Left renal cortex interstitium (tissue), 4 donors: ENCODE measurements at places on chromosomes 2 and 18. TPM values are rescaled to one million over a fixed set of nuclear protein-coding genes. Genes with fewer than 3 reads are reported as not detected.
A peak's percentile ranks its signal among the peaks of the same experiment; 100 is the strongest.

Gene SERPINB12
- polyA plus RNA-seq: not detected

Gene STPG4
- not detected for polyA plus RNA-seq

Gene DSC2
- 45.7 TPM for polyA plus RNA-seq

Gene DQX1
- 0.48 TPM for polyA plus RNA-seq

Gene TMEM178A
- polyA plus RNA-seq: 95.4 TPM

Gene MEP1B
- polyA plus RNA-seq: 0.20 TPM

Gene TRABD2A
- 0.27 TPM for polyA plus RNA-seq

Gene NT5DC4
- 0.20 TPM for polyA plus RNA-seq

Gene CSRNP3
- polyA plus RNA-seq: 9.9 TPM

DNA sequence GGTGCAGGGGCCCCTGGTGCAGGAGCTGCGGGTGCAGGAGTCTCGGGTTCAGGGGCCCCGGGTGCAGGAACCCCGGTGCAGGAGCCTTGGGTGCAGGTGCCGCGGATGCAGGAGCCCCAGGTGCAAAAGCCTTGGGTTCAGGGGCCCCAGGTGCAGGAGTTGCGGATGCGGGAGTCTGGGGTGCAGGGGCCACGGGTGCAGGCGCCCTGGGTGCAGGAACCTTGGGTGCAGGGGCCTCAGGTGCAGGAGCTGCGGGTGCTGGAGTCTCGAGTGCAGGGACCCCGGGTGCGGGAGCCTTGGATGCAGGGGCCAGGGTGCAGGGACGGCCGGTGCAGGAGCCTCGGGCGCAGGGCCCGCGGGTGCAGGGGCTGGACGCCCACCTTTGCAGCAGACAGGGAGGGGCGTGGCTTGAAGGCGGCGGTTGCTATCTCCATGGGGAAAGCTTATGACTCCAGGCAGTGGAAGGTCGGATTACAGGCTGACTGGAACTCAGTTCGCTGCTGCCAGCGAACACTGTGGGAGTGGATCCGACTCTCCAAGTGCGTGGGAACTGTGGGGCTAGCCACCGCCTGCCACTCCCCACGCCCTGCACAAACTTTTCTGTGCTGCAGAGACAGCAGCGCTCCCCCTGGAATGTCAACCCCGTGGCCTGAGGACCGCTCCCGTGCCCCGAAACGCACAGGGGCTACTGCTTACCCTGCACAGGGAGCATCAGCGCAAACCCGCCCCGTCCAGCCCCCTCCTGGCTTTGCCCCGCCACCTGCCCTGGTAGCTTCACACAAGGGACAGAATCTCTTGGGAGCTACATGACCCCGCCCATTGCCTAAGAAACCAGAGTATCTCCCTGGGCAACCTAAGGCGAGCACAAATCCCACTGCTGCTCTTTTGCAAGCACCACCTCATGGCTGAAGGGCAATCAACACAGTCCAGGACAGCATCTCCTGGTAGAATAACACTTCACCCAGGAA is 40.3 kb downstream of the COPS9 start:
- no peak for DNase-seq

- DNase-seq: no peak
Measured at GRCh38 chr2:9984871-9985480, 33.5 kb downstream of the GRHL1 start.

- DNase-seq: peak; percentile 19
Measured at GRCh38 chr2:211745295-211746097, 793.1 kb downstream of the ERBB4 start.

DNA sequence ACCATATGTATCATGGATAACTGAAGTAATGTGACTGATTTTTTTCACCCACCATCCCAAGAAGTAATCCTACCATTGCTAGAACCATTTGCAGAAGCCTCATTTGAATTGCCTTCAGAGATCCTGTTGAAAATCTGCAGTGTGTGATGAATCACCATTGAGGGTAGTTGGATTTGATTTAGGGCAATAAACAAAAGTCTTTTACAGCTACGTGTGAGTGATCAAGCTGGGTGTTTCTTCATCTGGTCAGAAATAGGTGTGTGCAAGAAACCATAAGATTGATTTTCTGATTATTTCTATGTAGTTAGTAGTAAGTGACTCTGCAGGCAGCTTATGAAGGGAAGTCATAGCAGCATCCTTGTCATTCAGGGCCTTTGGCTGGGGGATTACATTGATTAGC is 159.6 kb downstream of the MGAT5 start:
- DNase-seq: no peak

DNA sequence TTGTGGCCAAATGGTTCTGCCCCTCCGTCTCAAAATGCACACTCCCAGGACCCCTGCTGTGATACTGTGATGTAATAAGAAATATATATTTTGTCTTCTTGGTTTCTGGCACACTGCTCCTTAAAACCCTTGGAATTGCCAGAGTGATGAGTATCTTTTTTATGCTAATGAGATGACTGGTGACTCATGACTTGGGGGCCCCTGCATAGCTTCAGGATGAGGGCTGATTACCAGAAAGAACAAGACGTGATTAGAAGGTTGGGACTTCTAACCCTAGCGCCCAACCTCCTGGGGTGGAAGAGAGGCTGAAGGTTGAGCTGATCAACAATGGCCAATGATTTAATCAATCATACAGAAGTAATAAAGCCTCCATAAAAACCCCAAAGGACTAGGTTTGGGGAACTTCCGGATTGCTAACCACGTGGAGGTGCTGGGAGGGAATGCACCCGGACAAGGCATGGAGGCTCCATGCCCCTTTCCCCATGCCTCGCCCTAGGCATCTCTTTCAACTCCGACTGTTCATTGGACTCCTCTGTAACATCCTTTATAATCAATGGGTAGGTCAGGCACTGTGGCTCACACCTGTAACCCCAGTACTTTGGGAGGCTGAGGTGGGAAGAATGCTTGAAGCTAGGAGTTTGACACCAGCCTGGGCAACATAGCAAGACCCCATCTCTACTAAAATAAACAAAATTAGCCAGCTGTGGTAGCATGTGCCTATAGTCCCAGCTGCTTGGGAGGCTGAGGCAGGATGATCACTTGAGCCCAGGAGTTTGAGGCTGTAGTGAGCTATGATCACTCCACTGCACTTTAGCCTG is 89.1 kb downstream of the HS1BP3 start:
- no peak for DNase-seq

DNA sequence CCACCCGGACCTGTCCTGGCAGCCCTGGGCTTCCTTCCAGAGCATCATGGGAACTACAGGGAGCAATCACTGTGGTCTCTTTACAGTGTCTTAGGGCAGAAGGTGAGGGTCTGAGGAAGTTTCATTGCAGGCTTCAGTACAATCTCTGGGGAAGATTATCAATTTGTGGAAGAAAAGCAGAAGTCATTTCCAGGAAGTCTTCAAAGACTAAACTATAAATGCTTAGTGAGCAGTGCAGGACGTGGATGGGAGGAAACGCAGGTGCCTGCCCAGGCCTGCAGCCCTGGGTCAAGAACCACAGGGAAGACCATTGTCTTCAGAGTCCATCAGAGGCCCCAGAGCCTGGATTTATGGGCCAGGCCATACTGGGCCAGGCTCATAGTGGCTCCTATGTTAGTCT is 54.3 kb downstream of the INO80C start:
- no peak for DNase-seq

DNA sequence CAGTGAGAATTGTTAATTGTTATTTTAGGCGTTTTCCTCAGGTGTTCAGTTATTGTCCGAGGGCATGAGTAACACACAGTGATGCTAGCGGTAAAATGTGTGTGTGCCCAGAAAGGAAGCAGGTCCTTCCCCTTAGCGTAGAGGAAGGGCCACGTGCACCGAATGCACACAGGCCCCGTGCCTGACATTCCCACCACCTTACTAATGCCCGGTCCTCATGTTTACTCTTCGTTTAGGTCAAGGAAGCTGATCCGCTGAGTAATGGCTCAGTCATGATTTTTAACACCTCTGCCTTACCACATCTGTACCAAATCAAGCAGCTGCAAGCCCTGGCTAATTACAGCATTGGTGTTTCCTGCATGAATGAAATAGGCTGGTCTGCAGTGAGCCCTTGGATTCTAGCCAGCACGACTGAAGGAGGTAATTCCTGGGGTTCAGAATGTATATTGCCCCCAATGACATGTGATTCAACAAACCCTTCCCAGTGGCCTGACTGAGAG is 76.7 kb downstream of the MERTK start:
- no peak for DNase-seq

- no peak for DNase-seq
Measured at GRCh38 chr2:233828546-233829192, 25.7 kb downstream of the HJURP start.

DNA sequence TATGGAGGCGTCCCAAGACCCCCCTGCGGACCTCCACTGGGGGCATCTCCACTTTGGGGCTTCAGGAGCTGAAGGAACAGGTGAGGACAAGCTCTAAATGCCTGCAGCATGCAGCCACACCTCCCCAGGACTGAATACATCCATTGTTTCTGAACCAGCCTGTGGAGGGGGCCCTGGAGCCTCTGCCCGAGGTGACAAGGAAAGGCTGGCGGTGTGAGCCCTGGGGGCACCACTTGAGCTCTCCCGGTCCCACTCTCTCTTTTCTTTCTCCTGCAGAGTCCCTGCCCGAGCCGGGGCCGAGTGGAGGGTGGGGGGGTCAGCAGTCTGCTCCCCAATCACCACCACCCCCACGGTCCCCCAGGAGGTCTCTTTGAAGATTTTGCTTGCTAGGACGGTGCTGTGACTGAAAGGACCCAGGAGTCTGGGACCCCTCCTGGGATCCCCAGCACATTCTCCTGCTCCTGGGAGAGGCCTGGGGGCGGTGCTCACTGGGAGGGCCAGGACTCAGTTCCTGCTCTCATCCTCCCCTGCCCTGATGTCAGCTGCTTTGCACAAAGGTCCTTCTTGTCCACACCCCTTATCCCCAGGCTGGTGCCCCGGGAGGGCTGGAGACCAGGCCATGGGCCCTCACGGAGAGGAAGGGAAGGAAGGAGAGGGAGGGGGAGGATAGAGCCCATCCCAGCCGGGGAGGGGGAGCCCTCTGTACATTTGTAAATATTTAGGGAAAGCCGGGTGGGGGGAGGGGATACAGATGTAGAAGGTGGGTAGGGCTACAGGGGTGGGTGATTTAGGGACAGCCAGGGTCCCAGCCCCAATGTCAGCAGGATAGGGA is 5.7 kb downstream of the CHPF start:
- DNase-seq: no peak

GRCh38 chr18:73739098-73739497 is 408.5 kb downstream of the FBXO15 start:
- no peak for DNase-seq

DNA sequence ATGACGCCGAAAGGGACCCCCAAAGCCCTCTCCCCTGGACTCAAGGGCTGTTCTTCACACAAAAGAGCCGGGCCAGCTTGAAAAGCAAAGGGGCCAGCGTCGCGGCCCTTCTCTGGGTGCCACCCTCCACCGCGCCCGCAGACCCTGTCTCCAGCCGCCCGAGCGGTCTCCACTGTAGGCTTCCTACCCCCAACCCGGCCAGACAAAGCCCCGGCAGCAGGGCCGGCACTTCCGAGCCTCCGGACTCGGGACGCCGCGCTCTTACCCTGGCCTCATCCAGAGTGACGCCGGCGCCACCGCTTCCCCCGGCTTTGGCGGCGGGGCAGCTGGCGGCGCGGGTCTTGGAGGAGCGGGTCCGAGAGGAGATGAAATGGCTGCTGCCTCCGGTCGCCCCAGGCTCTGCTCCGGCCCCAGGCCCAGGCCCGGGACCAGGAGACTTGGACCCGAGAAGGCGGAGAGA is 603 bp downstream of the ATAD2B start:
- no peak for DNase-seq

DNA sequence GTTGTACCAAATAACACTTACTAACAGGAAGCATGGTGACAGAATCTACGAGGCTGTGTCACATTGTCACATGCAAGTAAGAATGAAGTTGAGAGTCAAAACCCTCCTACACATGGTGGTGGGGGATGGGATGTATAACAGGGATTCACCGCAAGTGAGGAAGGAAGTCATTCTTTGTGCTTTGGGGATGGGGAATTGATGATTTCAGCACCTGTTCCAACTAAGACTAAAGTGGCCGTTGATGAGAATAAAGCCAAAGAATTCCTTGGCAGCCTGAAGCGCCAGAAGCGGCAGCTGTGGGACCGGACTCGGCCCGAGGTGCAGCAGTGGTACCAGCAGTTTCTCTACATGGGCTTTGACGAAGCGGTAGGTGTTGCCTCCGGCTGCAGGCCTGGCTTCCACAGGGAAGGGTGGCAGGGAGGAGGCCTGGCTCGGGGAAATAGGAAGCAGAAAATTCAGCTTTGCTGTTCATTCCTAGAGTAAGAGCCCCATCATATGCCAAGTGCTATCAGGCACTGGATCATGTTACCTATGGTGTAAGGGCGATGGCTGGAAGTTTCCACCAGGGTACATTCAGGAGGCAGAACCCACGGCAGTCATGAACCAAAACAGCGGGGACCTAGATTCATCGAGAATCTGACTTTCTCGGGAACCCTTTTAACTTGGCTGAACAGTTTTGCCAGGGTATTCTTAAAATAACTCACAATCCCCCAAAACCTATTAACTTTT is 120.3 kb downstream of the UXS1 start:
- DNase-seq: no peak

- no peak for DNase-seq
Measured at GRCh38 chr2:149586063-149586462, 1.5 kb downstream of the MMADHC start.

DNA sequence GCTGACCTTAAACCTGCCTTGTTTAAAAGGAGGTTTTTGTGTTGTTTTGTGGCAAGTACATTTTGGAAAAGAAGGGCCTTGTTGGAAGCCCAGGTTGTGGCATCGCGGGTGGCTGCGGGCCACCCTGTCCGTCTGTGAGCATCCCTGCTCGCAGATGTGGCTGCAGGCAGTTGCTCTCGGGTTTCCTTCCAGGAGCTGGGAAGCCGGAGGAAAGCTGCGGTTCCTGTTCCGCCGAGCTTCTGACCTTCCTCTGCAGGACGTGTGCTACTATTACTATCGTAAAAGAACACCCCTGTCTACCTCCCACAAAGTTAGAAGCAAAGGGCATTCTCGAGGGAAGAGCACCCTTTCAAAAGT is 766 bp downstream of the MFF start:
- peak; percentile 15 for DNase-seq

DNA sequence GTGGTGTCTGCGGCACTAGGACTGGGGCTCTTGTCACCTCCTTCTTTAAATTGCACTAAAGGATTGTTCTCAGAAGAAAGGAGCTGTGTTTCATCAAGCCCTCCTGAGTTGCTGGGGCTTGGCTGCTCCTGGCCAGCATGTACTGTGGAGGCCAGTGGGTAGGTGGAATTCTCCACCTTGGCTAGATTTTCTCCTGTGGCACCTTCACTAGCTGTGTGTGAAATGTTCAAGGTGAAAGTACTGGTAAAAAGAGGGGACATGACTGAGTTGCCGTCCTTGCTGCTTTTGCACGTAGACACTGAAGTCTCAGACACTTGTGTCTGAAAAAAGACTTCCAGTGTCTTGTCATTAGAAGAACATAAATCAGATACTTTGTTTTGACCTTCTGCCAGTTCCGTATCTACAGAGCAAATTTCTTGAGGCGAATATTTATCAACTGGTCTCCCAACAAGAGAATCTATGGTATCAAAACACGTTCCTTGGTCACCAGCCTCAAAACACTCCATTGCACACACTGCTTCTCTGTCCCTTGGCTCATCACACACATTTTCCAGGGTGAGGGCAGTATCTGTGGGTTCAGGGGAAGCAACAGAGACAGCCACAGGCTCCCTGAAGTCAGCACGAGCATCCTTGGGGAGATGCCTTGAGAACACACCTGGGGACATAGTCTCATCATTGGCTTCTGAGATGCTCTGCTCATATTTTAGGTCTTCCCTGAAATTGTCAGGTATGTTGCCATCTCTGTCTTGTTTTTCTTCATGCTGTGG is 91.4 kb downstream of the ALPK2 start:
- no peak for DNase-seq

GRCh38 chr2:222982010-222982908 is 69.7 kb upstream of the KCNE4 start:
- no peak for DNase-seq
